AG04450 (cell line): ENCODE measurements at places on chromosomes 6 and 20. TPM values are rescaled to one million over a fixed set of nuclear protein-coding genes. Genes with fewer than 3 reads are reported as not detected.
A peak's percentile ranks its signal among the peaks of the same experiment; 100 is the strongest.

Gene ABHD12
- 33.6 and 38.5 TPM in 2 replicates for polyA plus RNA-seq

- DNase-seq, result no peak
Measured at GRCh38 chr6:147582991-147583390, 74.5 kb downstream of the SAMD5 start.

GRCh38 chr20:46767127-46767761 is 57.8 kb downstream of the SLC2A10 start:
- DNase-seq, result no peak

Gene SAMD5
- polyA plus RNA-seq, result 1.9 and 3.1 TPM in 2 replicates

DNA sequence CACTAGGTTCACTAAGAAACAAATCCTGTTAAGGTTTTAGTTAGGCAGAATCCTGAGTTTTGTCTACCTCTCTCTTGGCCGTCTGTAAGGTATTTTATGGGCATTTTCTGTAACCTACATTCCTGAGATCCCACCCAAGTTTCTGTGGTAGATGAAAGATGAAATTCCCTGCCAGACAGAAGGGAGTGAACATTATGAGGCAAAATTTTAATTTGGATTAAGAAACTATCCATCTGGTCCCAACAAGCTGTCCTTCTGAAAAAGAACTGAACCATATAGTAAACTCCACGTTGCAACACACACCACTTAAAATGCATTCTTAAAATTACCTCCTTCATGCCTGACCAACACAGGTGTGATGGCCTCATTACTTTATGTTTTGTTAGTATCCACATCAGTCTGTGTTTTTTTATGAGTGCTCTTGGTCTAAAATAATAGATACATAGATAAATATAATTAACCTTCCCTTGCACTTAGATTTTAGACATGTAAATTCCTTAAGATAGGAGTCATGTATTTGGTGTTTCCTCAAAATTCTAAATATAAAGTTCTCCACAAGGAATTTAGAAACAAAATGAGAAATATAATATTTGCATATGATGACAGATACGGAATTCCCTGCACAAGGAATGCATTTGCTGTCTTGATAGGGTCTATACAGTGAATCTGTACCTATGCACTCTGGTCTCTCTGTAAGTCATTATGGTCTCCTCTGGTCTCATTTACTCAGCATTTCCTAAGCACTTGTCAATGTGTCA is 86.5 kb downstream of the CHD6 start:
- no peak for DNase-seq

- no peak for DNase-seq
Measured at GRCh38 chr20:57503035-57503658, 21.8 kb downstream of the CTCFL start.

- no peak for DNase-seq
Measured at GRCh38 chr20:49751397-49751736, 37.7 kb upstream of the B4GALT5 start.

Gene SNX3
- 291 and 406 TPM in 2 replicates for polyA plus RNA-seq

GRCh38 chr6:51613558-51613957 is 473.9 kb downstream of the PKHD1 start:
- DNase-seq, result no peak

DNA sequence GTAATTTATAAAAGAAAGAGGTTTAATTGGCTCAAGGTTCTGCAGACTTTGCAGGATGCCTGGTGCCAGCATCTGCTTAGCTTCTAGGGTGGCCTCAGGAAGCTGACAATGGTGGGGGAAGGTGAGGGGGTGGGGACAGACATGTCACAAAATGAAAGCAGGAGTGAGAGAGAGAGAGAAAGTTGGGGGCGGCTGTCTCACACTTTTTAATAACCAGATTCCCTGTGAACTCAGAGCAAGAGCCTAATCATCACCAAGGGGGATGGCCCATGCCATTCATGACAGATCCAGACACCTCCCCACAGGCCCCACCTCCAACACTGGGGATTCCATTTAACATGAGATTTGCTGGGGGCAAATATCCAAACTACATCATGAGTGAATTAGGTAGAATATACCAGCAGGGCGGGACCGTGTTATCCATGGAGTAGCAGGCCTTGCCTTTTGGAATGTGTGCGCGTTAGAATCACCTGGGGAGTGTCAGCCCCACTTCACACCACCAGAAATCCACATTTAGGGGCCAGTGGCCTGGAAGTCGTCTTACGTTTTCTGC is 258.8 kb downstream of the CDH4 start:
- no peak for DNase-seq

DNA sequence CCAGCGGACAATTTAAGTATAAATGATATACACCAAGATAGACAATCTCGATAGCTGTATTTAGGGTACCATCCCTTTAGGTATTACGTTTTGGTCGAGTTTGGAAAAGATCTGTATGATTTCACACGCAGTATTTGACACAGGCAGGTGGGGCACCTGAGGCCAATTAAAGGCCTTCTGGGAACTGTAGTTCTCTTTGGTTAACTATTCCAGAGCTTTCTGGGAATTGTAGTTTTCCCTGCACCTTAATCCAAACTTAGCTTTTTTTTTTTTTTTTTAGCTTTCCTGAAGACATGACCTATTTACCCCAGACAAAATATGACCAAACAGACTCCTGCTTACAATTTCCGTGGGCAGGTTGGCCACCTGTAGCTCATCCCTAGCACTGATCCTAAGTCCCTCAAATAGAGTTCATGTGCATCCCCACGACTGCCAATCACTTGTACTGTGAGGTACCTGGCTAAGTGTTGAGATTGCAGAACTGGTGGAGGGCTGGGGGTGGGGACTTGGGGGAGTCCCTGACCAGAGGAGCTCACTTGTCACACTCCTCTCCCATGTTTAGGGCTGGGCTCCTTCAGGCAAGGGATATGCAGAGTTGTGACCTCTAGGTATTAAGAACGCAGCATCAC is 999 bp upstream of the EHMT2 start:
- DNase-seq, result no peak

DNA sequence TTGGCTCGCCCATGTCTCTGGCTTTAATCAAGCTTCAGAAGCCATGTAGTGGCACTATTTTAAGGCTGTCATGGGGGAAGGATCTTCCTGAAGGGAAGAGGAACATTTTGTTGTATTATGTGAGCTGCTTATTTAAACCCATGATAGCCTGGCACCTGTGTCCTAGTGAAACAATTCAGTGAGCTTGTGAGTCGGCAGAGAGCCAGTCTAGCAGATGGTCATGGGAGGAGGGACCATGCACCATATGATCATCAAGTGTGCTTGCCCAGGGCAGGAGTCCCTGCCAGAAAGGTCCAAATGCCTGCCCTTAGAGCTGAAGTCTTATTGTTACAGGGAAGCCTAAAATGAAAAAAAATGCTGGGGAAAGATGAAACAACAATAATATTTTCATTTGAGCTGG is 132.9 kb downstream of the PRDM13 start:
- DNase-seq, result no peak

DNA sequence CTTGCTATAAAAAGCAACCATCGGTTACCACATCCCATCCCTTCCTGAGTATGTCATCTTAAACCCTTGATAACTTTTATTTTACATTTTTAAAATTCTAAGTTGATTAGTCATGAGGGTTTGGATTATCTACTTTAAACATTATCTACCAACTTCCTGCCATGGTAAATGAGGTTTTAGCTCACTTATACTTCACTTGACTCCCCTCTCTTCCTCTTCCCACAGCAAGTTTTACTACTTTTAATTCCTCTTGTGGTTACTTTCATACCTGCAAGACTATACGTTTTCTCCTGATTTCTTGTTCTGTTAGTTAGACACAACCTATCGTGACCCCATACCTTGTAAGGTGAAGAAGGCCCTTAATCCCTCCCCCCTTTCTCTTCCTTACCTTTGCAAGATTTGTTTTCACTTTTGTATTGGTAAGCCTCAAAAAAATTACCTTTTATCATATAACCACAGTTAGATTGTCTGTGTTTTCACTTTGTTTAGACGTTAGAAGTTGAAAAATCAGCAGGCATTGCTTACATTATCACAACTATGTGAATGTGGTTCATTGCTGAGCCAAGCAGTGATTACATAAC is 60.1 kb upstream of the OGFRL1 start:
- peak; percentile 18 for DNase-seq

DNA sequence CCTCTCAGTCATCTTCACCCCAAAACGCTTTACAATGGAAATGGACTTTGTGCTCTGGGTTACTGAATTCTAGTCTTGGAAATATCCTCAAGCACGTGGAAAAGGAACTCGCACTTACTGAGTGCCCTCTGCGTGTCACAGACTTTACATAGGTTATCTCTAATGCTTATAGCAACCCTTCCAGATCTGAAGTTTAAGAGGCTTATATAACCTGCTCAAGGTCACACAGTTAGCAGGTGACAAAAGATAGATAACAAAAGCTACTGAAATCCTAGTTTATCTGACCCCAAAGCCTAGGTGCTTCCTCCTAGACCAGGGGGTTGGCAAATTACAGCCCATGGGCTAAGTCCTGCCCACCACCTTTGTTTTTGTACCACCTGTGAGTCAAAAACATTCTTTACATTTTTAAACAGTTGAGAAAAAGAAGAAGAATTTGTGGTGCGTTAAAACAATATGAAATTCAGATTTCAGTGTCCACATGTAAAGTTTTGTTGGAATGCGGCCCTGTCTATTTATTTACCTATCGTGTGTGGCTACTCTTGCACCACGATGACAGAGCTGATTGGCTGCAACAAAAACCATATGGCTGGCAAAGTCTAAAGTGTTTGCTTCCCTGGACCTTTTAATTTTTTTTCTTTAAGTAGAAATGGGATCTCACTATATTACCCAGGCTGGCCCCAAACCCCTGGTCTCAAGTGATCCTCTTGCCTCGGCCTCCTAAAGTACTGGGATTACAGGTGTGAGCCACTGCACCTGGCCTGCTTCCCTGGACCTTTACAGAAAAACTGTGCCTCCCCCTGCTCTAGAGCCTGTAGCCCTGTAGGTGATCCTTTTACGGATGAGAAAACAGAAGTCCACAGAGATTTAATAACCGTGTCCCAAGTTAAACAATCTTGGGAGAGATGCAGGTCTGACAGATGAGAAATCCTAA is 110.2 kb upstream of the RREB1 start:
- DNase-seq, result no peak

DNA sequence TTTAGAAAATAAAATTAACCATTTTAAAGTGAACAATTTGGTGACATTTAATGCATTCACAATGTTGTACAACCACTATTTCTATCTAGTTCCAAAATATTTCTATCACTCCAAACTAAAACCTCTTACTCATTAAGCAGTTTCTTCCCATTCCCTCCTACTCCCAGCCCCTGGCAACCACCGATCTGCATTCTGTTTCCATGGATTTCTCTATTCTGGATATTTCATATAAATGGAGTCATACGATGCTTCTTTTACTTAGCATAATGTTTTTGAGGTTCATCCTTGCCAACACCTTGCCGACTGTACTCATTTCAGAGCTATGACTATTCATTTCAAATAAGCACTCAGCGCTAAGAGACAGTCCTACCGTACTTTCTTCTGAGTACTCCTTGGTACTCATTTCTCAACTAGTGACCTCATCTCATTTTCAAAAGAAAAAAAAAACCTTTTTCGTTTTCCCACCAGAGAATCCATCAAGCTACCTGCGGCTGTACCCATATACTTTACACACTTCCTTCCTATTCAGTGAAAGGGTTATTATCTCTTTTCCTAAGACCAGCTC is 259.2 kb downstream of the UTRN start:
- DNase-seq, result no peak
